Astrocyte of the hippocampus (primary cell): ENCODE measurements at places on chromosomes 13 and 19.
A peak's percentile ranks its signal among the peaks of the same experiment; 100 is the strongest.

DNA sequence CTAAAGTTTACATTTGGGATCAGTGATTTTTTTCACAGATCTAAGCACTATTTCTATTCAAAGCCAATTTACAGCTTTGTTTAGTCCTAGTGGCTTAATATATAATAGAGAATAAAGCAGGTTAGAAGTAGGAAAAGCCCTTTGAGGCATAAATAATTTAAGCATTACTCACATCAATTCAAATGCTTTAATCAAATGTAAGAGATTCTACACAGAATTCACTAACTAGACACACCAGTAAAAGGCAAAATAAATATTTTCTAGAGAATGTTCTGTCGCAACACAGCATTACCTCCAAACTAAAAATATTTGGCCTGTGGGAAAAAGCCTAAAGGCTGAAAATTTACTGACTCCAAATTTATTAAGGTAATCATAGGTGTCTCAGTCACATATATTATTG lies 31.3 kb downstream of the KCTD12 start:
- peak; percentile 46 for DNase-seq

DNA sequence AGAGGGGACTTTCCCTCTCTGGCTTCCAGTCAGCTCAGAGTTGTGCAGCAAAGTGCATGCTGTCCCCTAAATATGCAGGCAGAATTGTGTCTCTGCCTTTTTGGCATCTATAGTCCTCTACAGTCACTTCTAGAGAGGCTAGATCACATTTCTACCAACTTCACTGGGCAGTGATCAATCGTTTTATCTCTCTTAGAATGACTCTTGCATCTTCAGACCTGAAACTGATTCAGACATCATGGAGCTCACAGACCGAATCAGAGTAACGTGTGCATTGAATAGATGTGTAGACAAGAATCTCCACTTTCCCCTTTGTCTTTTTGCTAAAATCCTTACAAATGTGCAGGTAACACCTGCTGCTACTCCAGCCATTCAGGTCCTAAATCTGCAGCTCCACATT lies 6.2 kb downstream of the ZNF253 start:
- DNase-seq = no peak

DNA sequence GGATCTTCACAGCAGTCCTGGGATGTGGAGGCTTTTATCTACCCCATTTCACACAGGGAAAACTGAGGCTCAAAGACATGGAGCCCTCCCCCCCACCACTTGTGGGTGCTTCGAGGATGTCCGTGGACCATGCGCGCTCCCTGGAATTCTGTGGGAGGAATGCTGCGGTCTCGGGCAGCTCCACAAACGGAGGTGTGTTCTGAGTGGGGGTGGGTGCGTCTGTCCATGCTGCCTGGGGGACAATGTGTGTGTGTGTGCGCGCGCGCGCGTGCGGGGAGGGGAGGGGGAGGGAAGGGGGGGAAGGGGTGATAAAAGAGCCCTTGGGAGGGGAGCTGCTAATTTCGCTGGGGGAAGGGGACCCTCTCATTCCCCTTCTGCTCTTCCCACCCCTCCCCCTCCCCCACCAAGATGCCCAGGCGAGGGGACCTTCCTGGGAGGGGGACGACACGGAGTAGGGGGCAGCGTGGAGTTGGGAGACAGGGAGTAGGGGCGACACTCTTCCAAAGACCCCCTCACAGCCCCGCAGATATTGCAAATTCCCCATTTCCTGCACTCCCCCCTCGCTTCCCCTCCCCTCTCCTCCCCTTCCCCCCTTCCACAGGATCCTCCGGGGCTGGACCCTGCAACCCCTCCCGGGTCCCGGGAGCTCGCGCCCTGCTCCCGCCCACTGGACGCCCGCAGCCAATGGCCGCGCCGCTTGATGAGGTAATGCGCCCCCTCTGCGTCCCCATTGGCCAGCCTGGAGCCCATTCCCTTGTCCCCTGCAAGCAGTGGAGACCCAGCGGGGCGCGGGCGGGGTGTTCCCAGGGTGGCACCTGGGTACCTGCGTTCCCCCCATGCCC lies 18.9 kb upstream of the ZNRF4 start:
- DNase-seq = peak; percentile 95

- DNase-seq = no peak
These were observed 142.2 kb downstream of the FGF9 start for GRCh38 chr13:21813110-21813509.

- DNase-seq = peak; percentile 75
These were observed 41.9 kb upstream of the POSTN start for GRCh38 chr13:37640499-37640898.

DNA sequence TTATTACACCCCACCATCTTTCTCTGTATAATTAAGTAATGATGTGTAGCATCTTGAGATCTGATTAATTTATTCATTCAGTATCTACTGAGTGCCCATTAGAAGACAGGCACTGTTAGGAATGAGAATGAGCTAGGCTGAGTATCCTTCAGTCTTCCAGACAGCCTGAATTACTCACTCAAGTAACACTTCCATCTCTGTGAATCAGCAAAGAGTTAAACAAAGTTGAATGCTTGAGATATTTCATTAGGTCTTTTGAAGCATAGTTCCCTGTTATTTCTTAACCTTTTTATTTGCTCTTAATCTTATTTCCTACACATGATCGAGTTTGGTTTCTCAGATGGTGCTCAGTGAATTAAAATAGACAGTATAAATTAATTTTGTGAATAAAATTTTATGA lies 413.7 kb downstream of the DCT start:
- peak; percentile 31 for DNase-seq

DNA sequence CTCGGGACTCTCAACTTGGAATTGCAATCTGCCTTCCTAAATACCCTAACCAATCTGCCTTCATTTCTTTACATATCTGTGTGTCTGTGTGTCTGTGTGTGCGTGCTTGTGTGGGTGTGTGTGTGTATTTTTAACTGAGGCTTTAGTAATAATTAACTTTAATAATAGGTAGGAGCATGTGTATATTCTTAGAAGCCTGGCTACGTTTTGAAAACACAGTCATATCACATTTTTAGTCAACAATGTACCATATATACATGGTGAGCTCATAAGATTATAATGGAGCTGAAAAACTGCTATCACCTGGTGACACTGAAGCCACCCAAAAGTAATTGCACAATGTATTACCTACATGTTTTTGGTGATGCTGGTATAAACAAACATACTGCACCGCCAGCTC lies 65.4 kb upstream of the ATXN8OS start:
- no peak for DNase-seq
